ENCODE measurements at places on chromosomes 11 and 22. TPM values are rescaled to one million over a fixed set of nuclear protein-coding genes. Genes with fewer than 3 reads are reported as not detected.

Gene IGSF9B
- polyA plus RNA-seq = 5.1 TPM

Gene APOBEC3G
- 5.5 TPM for polyA plus RNA-seq

Gene FAM118A
- polyA plus RNA-seq = 35.0 TPM

Gene NNMT
- 0.96 TPM for polyA plus RNA-seq

- no peak for DNase-seq
Observed at GRCh38 chr11:46100670-46101069, 20.6 kb downstream of the PHF21A start.

GRCh38 chr11:83041126-83041525 is 30.6 kb downstream of the RAB30 start:
- no peak for DNase-seq

GRCh38 chr11:26904801-26905200 is 89.1 kb upstream of the FIBIN start:
- no peak for DNase-seq

- no peak for DNase-seq
Observed at GRCh38 chr11:92130421-92130831, 94.2 kb upstream of the FAT3 start.

DNA sequence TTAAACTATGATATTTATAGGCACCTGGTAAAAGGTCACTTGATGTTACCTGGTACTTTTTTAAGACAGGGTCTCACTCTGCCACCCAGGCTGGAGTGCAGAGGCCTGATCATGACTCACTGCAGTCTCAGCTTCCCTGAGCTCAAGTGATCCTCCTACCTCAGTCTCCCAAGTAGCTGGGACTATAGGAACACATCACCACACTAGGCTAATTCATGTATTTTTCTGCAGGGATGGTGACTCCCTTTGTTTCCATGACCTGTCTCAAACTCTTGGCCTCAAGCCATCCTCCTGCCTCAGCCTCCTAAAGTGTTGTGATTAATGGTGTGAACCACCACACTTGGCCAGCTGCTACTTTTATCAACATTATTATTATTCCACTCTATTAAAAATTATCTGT is 47.6 kb downstream of the OR4C45 start:
- DNase-seq = no peak

DNA sequence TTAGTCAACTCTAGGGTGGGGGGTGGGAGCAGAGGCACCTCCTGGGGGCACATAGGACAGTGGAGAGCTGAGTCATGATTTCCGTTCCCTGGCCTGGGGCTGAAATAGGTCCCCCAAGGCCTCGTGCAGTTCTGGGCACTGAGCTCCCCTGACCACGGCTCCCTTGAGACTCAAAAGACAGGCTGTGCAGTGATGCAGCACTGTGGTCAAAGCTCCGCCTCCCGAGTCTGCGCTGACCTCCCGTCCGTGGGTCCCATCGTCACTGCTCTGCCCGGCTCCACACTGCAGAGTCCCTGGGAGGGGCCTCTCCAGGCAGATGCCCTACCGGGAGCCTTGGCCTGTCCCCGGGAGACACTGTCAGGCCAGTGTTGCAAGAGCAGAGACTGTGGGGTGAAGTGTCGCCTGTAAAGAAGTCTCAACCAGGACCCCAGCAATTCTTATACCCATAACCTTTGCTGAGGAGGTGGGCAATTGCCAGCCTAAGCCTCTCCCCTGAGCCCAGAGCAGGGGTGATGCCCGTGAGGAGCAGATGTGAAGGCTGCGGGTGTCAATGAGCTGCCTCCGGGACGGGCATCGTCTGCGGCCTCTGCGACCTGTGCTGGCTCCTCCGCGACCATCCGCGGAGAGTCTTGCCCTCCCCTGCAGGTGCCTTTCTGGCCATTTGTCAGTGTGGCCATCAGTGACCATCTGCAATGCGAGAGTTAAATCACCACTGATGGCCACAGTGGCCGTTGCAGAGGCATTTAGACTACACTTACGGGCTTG is 877.3 kb downstream of the BRD1 start:
- no peak for DNase-seq

GRCh38 chr11:68828155-68828931 is 13.4 kb downstream of the CPT1A start:
- DNase-seq = no peak

DNA sequence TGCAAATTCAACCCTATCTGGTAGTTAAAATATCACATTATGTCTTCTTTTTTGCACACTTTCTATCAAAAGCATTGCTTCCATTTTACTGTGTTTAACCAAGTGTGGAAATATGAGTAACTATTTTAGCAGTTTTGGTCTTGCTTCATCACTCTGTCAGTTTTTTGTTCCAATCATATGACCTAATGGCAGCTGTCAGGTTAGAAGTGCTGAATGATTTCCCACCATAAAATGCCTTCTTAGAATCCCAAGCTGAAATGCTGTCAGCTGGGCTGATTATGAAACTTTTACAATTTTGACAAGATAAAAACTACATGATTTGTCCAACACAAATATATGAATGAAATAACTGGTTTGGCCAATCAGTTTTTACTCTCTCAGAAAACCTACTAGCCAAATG is 1654.6 kb upstream of the RAG2 start:
- no peak for DNase-seq

DNA sequence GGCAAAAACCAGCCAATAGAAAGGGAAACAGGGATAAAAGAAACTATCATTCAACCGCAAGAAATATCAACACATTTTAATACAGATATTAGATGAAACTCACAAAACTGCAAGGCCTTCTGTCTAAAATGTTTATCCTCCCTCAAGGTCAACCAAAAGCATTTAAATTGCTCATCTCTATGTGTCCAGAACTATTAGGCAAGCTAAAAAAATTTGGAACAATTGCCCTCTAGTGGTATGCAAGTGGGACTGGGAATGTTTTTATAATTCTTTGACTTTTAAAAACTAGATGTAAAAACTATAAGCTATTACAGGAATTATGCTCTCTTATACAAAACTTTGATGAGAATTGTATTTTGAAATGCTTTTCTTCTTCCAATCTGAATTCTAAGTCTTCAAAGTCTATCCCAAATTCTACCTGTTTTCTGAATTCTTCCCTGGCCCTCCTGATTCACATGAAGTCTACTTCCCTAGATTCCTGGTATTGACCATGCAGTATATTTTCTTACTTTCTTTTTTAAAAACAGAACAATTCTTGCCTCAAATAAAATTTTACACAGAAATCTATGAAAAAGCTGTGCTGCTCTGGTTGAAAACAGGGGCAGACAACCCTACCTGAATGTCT is 4.9 kb downstream of the CWC15 start:
- no peak for DNase-seq

DNA sequence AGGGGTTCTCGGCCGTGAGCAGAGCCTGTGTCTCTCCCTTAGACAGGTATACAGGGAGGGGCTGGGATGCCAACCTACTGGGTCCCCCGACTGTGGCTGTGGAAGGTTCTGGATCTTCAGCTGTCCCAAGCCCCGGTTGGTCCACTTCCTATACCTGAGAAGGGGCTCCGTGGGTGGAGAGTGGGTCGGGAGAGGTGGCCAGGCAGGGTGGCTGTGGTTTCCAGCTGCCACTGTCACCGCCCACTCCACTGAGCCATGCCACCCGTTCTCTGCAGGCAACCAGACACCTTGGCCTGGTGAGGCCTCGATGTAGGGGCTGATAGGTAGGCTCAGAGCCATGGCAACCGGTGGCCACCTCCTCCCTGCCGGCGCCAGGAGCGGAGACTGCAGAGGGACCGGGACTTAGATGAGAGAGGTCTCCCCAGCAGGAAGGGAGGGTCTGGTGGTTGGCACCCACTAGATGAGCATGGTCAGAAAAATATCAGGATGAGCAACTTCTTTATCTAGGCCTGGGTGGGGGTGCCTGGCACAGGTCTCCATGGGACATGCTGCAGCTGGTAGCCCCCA is 53.8 kb downstream of the TRIOBP start:
- no peak for DNase-seq

DNA sequence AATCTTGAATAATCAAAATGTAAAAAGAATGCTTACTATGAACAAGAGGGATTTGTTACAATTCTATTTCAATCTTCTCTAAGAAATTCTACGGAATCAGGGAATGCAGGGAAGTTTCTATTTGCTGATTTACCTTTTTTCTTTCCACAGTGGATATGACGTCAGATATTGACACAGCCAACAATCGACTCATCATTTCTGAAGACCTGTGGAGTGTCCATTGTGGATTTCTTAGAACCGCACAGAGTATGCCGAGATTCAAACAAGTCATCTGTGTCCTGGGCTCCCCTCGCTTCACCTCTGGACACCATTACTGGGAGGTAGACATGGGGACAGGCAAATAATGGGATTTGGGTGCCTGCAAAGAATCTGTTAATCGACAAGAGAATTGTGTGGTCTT is 4.1 kb upstream of the RFPL1 start:
- DNase-seq = no peak

- DNase-seq = no peak
Observed at GRCh38 chr22:32692371-32692770, 109.1 kb upstream of the TIMP3 start.

DNA sequence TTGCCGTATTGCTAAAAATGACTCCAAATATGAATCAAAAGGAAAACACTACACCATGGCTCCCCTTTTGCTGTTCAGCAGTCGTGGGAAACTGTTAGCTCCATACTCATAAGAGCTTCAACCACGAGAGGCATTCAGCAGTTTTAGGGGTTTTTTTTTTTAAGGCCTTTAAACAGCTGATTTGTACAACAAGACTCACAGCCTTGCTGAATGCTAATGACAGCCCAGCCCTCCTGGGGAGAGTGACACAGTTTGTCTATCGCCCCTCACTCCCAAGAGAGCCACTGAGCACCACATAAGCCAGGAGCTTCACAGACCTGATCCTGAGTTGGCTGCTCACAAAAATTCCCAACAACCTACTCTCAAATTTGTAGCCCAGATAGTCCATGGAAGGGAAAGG is 32.4 kb downstream of the GALNT18 start:
- DNase-seq = no peak

GRCh38 chr22:17638182-17638431 is 450 bp upstream of the BCL2L13 start:
- no peak for DNase-seq

DNA sequence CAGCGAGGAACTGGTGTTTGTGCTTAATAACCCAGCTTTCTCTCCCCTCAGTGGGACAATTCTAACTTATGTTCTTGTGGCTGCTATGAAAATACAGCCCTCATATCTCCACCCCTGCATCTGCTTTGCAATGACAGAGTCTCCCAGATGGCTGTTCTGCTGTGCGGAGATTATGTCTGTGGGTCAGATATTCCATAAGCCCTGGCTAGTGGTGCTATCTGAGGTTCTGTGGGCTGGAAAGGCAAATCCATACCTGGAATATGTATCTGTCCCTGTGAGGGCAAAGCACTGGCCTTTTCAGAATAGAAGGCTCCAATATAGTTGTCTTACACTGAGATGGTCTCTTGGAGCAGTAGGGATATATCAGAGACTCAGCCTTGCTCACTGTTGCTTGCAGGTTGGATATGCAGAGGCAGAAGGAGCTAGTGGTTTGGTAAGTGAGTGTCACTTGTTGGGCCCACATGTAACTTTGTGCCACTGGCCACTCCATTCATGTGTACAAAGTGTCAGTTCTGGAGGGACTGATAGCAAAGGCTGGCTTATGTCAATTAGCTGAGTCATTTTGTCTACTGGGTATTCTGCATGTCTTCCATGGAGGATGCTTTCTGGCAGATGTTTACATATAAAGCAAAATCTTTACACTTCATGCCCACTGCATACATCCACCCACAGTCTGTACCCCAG is 246.6 kb downstream of the FAM76B start:
- DNase-seq = no peak

GRCh38 chr22:32555581-32555980 is 81.0 kb downstream of the FBXO7 start:
- no peak for DNase-seq

DNA sequence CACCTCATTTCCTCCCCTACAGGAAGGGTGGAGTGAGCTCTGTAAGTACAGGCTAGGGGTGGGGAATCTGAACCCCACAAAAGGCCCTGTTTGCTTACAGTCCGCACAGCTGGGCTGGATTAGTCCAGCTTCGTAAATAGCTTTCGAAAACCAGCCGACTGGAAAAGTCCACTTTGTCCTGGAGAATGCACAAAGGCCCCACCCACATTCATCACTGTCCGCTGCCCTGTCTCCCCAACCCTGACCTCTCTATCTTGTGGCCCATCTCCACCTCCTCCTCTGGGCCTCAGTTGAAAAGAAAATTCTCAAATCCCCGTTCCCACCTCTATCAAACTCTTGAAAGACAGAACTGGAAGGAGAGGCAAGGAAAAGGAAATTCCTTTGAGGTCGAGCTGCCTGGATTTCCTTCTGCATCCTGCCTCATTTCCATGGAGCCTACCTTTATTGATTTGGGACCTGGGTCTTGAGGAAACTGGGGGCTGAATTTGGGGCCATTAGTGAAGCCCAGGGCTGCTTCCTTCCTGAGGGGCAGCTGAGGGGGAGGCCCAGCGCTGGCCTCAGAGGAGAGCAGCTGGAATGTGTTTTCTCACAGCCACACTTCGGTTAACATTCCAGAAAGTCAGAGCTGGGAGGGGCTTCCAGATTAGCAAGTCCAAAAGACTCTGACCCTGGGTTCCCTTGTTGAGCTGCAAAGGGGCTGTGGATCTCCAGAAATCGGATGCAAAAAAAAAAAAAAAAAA is 147.6 kb downstream of the FBXO7 start:
- peak; percentile 88 for DNase-seq

DNA sequence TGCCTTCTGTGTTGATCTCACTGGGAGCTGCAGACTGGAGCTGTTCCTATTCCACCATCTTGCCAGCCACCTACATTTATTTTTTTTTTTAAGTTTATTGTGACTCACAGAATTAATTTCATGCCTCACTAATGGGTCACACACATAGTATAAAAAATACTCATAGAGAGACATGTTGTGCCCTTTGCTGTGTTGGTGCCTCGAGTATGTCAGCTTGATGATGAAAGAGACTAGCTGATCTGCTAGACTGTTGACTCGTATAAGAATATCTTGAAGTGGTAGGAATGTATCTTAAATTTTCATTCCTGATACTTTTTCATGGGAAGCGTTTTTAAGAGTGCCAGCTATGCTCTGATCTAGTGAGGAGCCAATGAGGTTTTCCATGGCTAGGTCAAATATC is 28.6 kb upstream of the AMPD3 start:
- no peak for DNase-seq

GRCh38 chr11:37372667-37373066 is 774.6 kb upstream of the RAG2 start:
- no peak for DNase-seq

- no peak for DNase-seq
Observed at GRCh38 chr22:48863965-48864528, 963.6 kb downstream of the BRD1 start.

DNA sequence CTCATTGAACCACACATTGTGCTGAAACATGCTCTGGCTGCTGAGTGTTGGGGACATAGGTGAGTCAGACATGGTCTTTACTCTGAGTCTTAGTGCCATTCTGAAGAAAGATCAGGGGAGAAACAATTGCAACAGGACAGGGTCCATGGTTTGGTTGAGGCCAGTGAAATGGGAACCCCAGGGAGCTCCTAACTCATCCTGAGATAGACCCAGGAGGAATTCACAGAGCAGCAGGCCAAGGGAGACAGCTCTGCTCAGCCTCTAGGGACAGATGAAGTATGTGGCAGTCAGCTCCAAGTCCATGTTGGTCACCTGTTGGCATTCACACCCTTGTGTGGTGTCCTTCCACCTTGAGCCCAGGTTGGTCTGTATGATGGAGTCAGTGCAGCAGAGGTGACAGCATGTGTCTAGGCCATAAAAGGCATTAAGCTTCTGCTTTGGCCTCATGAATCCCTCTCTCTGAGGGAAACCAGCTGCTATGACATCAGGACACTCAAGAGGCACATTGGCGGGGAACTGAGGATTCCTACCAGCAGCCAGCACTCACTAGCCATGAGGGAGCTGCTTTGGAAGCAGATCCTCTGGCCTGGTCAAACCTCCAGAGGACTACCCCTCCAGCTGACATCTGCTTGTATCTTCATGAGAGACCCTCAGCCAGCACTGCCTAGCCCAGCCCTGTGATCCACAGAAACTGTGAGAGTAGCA is 50.3 kb upstream of the MYEOV start:
- DNase-seq = no peak

Measured in renal cortex interstitium (tissue), 15 donors.